ENCODE measurements at places on chromosomes 6 and 20.

DNA sequence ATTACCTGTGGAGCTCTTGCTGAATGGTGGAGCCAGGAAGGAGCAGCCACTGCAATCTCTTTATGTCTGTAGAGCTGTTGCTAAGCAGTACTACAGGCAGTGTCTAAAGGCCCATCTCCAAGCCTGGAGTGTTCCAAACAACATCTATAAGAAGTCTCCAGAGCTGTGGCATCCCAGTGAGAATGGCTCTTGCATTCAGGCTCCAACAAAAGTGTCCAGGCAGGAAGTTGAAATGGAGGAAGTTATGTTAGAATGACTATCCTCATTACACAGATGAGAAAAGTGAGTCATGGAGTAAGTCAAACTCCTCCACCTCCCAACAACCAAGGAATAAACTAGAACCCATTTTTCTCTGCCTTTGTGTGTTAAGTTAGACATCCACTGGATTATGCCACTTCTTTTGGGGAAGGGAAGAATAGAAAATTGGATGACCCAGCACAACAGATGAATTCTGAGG lies 288.5 kb upstream of the STXBP5 start:
- no peak for DNase-seq

DNA sequence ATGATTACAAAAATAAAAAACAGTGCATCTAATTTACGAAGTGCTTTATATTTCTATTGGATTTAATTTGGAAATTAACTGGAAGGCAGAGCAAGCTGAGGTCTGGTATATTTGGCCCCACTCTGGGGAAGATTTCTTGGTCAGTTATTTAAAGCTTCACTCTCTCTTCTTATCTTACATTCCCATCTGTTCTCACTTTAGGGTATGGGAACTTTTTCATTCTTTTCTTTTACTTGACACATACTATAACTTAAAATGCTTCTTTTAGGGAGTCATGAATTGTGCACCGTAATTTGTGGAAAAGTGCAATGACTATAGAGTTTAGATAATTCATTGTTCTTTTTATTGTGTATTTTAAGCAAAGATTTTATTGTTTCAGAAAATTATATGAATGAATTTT lies 170.4 kb downstream of the BCKDHB start:
- no peak for DNase-seq

- DNase-seq, result no peak
Observed at GRCh38 chr6:73964241-73964854, 268.3 kb downstream of the CD109 start.

DNA sequence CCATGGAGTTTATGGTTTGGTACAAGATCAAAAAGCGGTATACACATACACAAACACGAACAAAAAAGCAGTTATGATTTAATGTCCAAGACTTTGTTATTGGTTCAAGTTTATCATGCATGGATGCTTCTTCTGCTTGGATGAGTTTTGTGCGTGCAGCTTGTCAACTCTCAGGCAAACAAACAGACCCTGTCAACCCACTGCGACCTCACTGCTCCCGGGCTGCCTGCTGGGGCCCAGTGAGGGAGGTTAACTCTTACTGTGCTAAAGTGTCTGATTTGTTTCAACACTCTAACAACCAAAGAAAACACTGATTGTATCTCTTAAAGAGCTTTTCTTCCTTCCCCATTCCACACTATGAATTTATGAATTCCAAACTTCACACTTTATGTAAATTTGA lies 26.8 kb upstream of the DDR1 start:
- no peak for DNase-seq

GRCh38 chr6:117329926-117330325 lies 64.6 kb downstream of the VGLL2 start:
- no peak for DNase-seq

DNA sequence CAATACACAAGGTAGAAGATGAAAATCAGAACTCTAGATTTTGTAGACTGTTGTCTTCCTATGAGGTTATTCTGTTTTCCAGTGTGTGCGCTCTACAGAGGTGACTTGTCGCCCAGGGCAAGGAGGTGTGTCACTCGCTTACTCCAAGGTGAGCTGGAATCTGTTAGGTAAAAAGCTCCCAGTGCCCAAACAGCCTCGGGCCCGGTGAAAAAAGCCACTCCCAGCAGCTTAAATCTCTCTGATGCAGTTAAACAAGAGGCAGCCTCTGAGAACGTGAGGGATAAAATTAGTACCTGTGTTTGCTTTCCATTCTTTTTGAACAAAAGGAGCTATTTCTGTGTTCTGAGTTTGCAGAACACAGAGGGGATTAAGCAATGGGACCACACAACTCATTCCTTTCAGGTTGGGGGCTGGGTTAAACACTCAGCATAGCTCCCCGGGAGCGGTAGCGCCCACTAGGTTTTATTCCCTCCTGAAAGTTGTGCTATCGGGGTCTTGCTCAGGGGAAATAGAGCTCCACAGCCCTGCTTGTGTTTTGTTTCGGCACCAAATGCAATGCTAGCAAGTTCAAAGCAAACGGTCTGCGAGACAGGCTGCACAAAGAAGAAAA lies 181.2 kb downstream of the FOXA2 start:
- no peak for DNase-seq

GRCh38 chr20:40491009-40491590 lies 197.9 kb downstream of the MAFB start:
- DNase-seq, result no peak

- no peak for DNase-seq
Observed at GRCh38 chr6:13787137-13787536, 27.2 kb downstream of the MCUR1 start.

- no peak for DNase-seq
Observed at GRCh38 chr6:85449388-85449817, 480 bp upstream of the NT5E start.

DNA sequence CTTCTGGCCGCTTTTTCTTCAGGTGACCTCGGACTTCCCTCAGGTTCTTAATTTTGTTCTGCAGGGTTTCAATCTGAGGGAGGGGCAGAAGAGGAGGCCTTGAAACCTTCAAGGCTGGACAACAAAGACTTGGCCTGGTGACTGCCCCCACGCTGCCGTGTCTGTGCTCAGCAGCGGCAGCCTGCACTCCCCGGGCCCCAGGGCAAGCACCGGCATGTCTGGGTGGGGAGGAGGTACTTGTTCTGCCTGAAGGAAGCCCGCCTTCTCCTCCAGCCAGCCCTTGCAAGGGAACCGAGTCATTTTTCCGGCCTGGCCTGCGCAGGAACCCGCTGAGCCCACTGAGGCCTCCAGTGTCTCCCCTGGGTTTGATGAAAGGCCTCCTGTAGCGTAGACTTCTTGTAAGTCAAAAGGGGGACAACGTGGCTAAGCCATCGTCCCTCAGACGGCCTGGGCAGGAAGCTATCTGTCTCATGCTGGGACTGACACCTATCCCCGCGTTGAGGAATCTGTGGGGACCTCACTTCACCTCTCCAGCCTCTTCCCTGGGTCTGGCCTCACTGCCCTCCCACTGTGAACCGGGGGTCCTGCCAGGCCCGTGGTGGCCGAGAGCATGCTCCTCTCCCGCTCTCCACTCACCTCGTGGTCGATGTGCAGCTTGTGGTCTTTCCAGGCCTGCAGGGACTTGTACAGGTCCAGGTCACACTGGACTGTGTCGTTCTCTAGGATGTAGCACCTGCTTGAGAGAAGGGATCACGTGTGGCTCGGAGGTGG lies 119.9 kb downstream of the SULF2 start:
- no peak for DNase-seq

GRCh38 chr20:53298911-53299310 lies 294.7 kb downstream of the ZNF217 start:
- no peak for DNase-seq

GRCh38 chr20:59376109-59376841 lies 75.9 kb downstream of the EDN3 start:
- DNase-seq, result no peak

DNA sequence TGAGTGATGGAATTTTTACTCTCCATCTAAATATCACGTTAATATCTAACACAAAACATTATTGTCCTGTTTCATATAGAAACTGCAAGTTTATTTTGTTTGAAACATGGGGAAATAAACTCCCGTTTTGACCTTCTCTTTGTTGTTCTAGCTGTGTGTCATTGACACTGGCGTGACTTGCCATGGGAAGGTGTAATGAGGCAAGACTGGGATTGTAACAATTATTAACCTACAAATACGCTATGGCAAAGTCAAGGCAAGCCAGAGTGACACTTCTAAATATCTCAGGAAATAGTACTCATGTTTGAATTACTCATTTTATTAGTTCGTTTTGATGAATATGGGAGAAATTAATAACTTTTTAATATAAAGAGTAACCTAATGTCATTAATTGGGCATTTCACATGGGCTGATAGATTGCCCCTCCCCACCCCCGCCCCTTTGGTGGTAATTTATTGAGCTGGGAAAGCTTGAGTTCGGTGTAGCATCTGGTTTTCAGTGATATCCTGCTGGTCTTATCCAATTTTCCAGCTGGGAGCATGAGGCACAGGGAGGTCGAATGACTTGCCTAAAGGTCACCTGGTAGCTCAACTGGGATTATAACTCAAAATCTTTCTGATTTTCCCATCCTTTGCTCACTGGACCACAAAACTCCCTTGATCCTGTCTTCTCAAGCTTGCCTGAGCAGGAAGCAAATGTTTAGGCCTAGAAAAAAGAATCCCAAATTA lies 380.6 kb upstream of the JAG1 start:
- no peak for DNase-seq

- no peak for DNase-seq
Observed at GRCh38 chr6:52314752-52315151, 30.2 kb upstream of the MCM3 start.

- no peak for DNase-seq
Observed at GRCh38 chr6:80862756-80863155, 756.3 kb downstream of the BCKDHB start.

DNA sequence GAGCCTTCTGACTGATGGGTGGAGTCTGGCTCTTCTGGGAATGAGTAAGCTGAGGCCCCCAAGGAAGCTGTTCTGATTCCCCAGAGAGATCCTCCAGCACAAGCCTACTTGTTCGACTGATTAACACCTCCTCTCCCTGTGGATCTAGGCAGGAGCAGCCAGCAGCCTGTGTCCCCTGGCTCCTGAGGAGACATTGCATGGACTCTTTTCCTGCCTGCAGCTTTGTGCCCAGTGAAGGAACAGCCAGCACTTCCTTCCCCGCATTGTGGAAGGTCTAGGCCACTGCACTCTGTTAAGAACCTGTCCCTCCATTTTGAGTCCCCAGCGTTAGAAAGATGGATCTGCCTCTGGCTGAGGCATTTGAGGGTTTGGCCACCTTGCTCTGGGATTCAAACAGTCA lies 29.1 kb downstream of the LRFN2 start:
- DNase-seq, result no peak

DNA sequence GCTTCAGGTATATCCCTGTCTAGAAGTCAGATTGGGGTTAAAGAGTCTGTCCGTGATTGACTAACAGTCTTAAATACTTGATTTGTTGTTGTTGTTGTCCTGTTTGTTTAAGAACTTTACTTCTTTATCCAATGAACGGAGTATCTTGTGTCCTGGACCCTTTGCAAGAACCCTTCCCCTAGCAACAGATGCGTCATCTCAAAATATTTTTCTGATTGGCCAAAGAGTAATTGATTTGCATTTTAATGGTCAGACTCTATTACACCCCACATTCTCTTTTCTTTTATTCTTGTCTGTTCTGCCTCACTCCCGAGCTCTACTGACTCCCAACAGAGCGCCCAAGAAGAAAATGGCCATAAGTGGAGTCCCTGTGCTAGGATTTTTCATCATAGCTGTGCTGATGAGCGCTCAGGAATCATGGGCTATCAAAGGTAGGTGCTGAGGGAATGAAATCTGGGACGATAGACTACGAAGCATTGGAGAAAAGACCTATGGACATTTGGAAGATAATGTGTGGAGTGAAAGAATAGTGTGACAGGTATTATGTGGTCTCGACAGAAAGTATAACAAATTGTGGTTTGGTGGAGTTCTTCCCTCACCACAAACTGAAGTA lies at the start of gene HLA-DRA:
Gene HLA-DRA, plus strand, starts transcription at position 286 of the 613 bp plus-strand sequence. Its CDS starts 64 bp downstream, at position 350.
- DNase-seq, result no peak

DNA sequence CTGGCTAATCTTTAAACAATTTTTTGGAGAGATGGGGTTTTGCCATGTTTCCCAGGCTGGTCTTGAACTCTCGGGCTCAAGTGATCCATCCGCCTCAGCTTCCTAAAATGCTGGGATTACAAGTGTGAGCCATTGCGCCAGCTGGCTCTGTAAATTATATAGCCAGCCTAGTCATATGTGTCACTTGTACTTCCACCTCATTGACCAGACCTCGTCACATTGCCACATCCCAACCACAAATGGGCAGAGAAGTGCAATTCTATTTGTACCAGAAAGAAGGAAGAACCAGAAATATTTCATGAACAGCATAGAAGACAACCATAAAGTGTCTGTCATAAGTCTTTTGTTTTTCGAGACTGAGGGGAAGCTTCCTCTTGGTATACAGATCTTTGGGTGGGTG lies 304.9 kb upstream of the RNF24 start:
- DNase-seq, result no peak

DNA sequence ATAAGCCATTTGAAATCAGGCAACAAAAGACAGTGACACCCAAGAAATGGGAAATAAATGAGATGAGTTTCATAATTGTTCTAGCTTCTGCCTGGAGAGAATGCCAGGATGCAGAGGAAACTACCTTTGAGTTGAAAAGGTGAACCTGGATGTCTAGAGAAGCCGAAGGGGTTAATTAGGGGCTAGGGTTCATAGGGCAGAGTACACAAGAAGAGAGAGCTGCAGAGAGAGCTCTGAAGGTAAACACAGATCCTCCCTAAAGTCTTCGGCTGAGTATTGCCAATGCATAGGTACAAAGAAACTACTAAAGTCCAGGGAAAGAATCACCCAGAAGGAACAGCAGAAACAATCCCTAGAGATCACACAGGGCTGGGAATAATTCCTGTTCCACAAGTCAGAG lies 119.7 kb upstream of the BEND3 start:
- no peak for DNase-seq

Data from activated T-helper 1 cell treated with Interleukin-2 at 50 U/mL for 16 hours (primary cell).